ENCODE measurements at places on chromosomes 6 and 20.

DNA sequence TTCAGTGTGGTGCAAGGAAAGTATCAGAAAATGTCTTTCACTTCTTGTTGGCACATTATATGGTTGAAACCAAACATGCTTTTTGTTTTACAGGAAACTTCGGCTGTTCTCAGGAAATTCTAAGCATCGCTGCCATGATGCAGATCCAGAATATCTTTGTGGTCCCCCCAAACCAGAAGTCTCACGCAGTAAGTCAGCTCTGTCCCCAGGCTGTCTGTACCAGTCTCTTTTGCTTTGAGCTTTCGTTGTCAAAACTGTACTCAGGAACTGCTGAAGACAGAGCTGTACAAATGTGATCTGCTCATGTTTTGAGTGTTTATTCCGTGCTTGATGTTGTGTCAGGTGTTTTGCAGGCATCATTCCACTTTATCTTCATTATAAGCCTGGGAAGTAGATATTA is 59.6 kb downstream of the DHX35 start:
- DNase-seq, result no peak

DNA sequence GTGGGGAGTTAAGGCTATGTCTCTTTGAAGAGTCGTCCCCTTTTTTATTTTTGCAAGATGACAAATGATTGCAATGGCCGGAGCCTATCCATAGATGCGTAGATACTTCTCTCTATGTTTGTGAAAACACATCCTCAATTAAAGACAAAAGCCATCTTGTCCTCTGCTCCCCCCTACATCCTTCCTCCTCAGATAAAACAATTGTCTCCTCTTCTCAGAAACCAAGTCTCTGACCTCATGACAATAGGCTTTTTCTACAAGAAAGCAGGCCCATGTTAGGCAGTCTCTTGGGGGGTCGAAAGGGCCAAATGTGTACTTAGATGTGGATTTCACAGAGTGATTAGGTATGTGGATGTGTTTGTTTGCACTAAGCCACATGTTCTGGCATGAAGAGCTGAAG is 51.1 kb upstream of the SSTR4 start:
- no peak for DNase-seq

DNA sequence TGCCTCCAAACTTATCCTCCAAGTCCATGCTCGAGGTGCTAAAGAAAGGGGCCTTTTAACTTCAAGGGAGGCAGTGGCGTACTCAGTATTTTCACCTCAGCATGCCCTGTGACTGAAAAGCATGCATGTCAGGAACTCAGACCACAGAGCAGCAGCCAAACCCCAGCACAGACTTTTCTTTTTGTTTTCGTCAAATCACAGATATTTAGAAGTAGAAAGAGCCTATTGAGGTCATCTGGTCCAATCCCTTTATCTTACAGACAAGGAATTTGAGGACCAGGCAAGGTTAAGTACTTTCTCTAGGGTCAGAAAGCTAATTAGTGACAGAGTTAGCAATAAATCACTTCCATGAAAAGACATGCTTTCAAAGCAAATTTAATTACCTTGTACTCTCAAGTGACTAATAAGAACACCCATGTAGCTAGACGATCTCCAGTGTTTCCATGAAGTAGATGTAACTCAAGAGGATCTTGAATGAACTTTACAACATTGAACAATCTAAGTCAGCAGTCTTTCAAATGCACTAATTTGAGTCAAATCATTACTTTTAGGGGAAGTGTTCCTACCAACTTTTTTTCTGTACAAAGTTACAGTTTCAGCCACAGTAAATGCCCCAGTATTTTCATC is 35.9 kb downstream of the MOXD1 start:
- no peak for DNase-seq

GRCh38 chr20:60800185-60800584 is 451.9 kb upstream of the CDH4 start:
- no peak for DNase-seq

- no peak for DNase-seq
These were observed 174.2 kb downstream of the DLL1 start for GRCh38 chr6:170116636-170117035.

GRCh38 chr20:41373931-41374920 is 7.6 kb upstream of the EMILIN3 start:
- DNase-seq, result no peak

- DNase-seq, result no peak
These were observed 9.2 kb upstream of the SCRT2 start for GRCh38 chr20:684676-685319.

DNA sequence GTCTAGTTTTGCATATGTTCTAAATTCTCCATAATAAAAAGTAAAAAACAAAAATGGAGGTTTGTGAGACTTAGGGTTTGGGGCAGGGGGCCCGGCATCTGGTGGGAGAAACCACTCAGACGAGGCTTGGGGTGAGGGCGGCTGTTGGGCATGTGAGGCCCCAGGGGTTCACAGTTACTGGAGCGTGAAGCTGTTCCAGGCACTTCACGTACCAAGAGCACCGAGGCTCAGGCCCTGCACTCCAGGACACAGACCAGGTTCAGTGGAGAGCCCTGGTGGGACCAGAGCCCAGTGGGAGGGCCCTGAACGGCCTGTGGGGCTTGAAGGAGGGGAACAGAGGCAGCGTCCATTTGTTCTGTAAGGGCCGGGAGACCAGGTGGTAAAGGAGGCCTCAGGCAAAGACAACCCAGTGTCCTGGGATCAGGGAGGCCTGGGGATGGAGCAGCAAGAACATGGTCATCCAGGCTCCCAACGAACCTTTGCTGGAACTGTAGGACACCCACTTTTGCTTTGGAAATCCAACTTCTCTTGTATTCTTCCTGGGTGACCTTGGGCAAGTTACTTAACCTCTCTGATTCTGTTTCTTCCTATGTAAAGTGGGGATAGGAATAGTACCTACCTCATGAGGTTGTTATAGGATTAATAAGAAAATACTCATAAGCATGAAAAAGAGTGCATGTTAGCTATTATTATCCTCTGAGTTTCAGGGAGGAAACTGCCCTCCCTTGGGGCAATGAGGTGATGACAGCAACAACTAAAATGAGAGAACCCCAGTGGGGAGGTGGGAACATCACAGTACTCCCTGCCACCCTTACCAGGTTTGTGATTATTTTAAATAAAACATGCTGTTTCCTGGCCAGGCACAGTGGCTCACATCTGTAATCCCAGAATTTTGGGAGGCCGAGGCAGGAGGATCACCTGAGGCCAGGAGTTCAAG is 1.1 kb upstream of the FGD2 start:
- no peak for DNase-seq

- no peak for DNase-seq
These were observed 9.4 kb upstream of the GATA5 start for GRCh38 chr20:62485062-62485700.

GRCh38 chr6:12941422-12941821 is 224.9 kb downstream of the PHACTR1 start:
- DNase-seq, result no peak

DNA sequence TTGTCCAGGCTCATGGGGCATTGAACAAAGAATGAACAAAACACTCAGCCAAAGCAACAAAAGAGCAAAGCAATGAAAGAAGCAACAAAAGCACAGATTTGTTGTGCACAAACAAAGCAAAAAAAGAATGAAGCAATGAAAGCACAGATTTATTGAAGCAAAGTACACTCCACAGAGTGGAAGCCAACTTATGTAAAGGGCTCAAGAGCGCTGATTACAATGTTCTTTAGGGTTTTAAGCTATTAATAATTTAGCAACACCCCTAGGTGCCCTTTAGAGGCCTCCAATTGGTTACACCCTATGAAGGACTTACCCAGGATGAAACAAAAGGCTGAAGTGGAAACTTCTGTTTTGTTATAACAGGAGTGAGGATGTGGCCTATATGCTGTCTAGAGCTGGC is 179.2 kb upstream of the PROKR2 start:
- DNase-seq, result no peak

- no peak for DNase-seq
These were observed 31.0 kb downstream of the ASCC3 start for GRCh38 chr6:100850174-100850573.

DNA sequence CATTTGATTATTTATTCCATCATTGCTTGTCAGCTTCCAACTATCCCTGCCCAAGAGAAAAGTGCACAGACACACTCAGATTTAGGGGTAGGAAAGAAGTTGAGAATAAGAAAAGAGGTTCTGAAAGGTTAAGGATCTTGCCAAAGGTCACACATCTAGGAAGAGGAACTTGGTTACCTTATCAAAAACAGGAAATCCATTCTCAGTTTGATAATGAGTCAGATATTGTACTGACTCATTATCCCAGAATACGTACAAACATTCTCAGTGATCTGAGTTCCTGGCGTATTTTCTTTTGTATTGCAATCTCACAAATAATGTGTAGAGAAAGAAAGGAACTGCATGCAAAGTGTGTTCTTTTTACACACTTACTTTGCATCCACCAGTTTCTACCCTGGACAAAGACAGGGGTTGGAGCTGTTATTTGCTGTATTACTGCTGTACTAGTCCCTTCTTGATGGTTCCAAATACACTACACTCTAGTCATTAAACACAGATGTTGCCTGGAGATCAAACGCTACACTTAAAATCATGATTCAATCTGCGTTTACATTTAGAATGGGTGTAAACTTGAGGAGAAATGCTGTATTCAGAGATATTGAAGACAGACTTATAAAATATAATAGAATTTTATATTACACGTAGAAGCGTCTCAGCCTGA is 545.7 kb downstream of the PRKN start:
- DNase-seq, result no peak
